NCI-H1048 (cell line): ENCODE measurements at places on chromosomes 6 and 20.

GRCh38 chr6:131791476-131791875 is 16.3 kb upstream of the ENPP1 start:
- no peak for DNase-seq

- DNase-seq, result no peak
Observed at GRCh38 chr6:87264481-87264880, 57.9 kb upstream of the SMIM8 start.

GRCh38 chr20:57350081-57350710 is 859 bp upstream of the RAE1 start:
- no peak for DNase-seq

DNA sequence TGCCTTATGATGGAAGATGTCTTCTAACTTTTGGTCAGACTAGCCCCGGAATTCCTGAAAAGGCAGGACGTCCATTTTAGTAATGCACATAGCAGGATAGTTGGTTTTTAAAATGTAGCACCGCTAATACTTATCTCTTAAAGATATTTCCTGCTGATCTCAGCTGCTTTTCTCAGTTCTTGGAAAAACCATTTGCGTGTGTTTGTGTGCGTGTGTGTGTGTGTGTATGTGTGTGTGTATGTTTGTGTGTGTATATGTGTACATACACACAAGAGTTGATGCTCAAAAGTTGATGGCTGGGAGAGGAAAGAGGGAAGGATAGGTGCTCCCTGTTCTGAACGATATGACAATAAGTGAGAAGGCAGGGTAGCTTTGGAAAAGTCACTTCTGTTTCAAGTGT is 61.7 kb upstream of the SUPT3H start:
- no peak for DNase-seq

DNA sequence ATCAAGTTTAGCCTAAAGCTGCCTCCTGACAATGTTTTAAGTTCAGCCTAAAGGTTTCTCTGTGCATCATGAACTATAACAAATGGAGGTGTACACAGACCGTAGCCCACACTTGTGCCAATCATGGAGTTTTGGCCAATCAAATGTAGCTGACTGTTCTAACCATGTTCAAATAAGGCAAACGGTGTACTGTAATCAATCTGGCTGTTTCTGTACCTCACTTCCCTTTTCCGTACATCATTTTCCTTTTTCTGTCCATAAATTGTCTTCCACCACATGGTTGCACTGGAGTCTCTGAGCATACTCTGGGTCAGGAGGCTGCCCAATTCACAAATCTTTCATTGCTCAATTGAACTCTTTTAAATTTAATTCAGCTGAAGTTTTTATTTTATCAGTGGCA is 132.2 kb upstream of the UST start:
- no peak for DNase-seq

GRCh38 chr6:5723841-5724691 is 282.7 kb downstream of the NRN1 start:
- no peak for DNase-seq

DNA sequence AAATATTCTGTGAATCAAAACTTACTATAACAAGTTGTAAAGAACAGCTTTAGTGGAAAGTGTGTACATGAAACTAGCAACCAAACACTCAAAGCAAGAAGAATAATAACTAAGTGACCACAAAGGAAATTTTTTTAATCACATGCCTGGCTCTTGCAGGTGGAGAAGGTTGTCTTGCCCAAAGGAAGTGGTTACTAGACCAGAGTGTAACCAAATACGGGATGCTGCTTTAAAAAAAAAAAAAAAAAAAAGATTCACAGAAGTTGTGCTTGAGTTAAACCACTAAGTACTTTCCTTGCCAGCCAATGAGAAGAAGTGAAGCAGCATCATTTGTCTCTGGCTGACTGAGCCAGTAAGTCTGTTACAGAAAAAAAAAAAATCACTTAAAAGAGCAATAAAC is 19.1 kb upstream of the HLA-DQB1 start:
- DNase-seq, result no peak

DNA sequence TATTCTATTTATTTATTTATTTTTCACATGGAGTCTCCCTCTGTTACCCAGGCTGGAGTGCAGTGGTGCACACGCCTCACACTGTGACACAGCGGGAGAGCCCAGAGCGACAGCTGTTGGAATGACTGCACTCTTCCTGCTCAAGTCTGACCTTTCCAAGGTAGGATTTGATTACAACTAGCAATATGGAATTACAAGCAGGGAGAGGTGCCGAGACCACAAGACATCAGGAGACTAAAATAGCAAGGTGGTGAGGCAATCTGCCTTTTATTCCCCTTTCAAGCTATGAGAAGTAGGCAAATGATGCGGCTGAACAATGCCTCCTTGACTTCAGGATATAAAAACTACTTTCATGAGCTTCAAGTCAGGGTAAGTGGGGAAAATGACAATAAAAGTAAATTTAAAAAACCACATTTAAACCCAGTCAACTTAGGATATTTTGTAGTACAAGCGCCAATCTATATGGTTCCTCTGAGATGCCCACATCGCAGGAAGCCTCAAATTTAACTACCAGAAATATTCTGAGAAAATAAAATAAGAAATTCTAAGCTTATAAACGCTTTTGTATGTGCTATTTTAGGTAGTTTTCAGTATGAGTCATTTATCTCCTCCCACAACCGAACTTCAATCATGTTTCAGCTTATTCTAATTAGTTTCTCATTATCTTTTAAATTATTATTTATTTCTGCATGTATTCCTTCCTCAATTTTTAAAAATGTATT is 146.9 kb upstream of the SGK1 start:
- DNase-seq, result no peak

DNA sequence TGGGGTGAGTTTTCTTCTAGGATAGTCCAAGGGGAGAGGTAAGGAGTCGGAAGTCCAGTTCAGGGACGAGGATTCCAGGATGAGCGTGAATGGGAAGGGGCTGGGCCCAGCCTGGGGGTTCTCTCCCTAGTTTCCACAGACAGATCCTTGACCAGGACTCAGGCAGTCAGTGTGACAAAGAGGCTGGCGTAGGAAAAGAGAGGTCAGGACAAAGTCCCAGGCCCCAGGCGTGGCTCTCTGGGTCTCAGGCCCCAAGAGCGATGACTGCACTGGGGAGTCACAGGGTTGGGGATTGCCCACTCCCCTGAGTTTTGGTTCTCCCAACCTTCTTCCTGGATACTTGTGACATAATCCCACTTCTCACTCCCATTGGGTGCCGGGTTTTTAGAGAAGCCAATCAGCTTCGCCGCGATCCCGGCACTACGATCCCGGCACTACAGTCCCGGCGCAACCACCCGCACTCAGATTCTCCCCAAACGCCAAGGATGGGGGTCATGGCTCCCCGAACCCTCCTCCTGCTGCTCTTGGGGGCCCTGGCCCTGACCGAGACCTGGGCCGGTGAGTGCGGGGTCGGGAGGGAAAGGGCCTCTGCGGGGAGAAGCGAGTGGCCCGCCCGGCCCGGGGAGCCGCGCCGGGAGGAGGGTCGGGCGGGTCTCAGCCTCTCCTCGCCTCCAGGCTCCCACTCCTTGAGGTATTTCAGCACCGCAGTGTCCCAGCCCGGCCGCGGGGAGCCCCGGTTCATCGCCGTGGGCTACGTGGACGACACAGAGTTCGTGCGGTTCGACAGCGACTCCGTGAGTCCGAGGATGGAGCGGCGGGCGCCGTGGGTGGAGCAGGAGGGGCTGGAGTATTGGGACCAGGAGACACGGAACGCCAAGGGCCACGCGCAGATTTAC is 46.2 kb upstream of the TRIM26 start:
- DNase-seq, result no peak

DNA sequence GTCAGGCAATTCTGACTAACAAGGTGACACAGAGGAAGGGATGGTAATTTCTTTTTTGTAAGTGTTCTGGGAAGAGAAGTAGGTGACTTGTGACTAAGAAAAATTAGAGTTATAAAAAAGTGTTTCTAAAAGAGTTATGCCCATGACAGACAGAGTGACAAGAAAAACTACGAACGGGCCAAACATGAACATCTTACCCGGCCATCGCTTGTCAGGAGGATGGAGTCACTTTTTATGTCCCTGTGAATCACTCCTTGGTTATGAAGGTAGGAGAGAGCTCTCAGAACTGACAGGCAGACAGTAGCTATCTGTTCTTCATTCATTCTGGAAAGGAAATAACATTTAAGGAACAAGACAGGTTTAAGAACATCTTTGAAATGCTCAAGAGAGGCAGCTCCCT is 43.0 kb downstream of the LAMP5 start:
- DNase-seq, result no peak

GRCh38 chr6:103017878-103018277 is 1624.4 kb downstream of the GRIK2 start:
- DNase-seq, result no peak

- DNase-seq, result no peak
Observed at GRCh38 chr6:16712255-16712930, 48.9 kb downstream of the ATXN1 start.

GRCh38 chr6:52373151-52373690 is 11.3 kb downstream of the PAQR8 start:
- no peak for DNase-seq

- DNase-seq, result no peak
Observed at GRCh38 chr20:62347151-62347404, 20.0 kb downstream of the LAMA5 start.

DNA sequence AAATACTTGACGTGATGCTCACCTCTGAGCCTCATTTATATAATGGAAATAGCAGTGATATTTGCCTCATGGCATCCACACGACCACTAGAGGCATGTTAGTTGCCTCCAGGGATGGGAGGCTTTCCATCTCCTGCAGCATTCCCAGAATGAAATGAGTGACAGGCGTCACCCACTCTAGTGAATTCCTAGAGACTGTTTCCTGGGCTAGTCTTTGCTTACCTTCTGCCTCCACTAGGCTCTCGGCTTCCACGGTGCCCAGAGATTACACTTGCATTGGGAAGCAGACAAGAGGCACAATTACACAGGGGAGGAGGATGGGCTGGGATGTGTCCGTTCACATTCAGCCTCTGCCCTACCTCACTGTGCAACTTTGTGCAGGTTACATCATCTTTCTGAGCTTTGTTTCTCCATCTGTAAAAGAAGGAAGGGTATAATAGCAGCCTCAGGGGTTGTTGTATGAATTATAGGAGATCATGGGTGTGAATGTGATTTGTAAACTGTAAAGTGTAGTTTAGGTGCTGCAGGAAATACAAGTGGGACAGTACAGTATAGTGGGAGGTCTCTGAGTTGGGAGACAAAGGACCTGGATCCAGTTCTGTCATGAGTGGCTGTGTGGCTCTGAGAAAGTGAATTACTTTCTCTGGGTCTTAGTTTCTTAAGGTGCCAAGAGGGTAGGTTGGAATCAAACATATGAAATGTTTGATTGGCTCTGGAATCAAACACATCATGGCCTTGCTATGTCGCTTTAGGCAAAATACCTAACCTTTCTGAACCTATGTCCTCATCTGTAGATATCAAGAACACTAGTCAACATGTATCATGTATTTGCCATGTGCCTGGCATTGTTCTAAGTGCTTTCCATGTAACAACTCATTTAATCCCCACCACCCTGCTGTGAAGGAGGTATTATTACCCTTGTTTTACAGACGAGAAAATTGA is 3.6 kb upstream of the VSTM2L start:
- DNase-seq, result no peak

DNA sequence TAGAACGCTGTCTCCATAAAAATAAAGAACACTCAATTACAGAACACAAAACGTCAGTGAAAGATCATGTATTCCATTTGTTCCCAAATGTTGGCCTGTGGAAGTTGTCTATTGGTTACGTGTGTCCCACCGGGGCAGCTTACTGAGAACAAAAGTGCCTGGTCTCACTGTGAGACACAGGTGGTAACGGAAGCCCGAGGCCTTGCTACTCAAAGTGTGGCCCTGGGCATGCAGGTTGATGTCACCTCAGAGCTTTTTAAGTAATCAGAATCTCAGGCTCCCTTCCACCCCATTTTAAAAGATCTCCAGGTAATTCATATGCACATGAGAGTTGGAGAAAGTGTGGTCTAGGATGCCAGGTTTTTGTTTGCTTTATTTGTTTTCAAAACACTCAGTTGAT is 422.5 kb upstream of the OPRM1 start:
- no peak for DNase-seq

DNA sequence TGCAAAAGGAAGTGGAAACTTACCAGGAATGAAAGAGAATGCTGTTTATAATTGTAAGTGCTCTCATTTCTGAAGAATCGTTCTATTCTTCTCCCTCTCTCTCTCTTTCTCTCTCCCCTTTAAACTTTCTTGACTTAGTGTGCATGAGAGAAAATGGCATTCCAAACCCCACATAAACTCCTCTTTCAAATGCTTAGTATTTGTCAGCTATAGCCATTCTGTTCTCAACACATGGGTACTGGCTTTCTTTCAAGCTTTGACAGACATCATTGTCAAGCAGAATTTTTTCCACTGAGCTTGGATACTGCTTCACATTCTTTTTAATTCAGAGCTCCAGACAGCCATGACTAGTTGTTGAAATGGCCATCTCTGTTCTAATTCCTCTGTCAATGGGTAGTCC is 51.1 kb upstream of the PREP start:
- no peak for DNase-seq

DNA sequence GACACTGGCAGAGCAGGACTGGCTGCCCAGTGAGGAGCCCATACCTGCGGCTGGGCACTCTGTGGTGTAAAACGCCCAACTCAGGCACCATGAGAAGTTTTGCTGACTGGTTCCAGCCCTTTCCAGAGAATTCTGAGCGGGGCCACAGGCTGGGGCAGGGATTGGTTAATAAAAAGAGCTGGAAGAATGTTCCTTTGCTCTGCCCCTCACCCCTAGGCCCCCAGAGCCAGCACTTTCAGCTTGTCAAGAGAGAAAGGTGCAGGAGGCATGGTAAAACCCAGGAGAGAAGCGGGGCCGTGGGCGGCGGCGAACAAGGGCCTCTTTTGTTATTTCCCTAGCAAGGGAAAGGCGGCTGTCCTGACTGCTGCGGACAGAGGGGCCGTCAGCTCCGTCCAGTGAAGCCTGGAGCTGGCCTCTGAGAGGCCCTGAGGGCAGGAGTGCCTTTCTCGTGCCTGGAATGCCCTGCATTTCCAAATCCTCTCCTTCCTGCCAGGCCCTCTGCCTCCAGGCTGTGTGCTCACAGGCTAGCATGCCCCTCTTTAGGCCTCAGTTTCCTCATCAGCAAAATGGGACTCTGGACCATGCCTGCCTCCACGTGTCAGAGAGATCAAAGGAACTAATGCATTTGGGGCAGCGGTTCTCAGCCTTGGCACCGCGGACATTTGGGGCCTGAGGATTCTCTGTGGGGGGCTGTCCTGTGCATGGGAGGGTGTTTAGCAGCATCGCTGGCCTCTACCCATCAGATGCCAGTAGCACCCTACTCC is 12.9 kb downstream of the SLC13A3 start:
- DNase-seq, result no peak

DNA sequence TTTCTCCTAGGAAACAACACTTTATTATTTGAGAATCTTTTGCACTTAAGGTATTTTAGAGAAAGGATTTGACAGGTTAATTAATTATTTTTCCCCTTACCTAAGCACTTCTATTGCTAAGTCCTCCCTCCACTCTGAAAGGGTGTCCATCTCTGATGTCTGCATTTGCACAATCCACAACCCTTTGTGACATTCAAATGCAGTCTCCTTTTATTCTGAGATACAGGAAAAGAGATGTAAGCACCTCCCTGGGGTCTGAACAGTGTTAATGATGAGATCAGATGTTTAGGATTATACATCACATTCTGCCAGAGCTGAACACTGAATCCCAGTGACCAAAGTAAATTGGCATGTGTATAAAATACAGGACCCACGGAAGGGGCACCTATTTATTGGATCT is 864.2 kb upstream of the FLRT3 start:
- DNase-seq, result no peak
